ENCODE measurements at places on chromosomes 3 and 15. TPM values are rescaled to one million over a fixed set of nuclear protein-coding genes. Genes with fewer than 3 reads are reported as not detected.
A peak's percentile ranks its signal among the peaks of the same experiment; 100 is the strongest.

RHOV gene
- not detected for total RNA-seq

CA12 gene
- 0.20 TPM for total RNA-seq

GOLGA6L4 gene
- total RNA-seq = 1.7 TPM

C3orf52 gene
- total RNA-seq = 2.6 TPM

SEMA3B gene
- 0.38 TPM for total RNA-seq

ARL6 gene
- 7.6 TPM for total RNA-seq

IQCH gene
- total RNA-seq = 0.78 TPM

CACNA2D3 gene
- total RNA-seq = not detected

BRK1 gene
- 118 TPM for total RNA-seq

DNA sequence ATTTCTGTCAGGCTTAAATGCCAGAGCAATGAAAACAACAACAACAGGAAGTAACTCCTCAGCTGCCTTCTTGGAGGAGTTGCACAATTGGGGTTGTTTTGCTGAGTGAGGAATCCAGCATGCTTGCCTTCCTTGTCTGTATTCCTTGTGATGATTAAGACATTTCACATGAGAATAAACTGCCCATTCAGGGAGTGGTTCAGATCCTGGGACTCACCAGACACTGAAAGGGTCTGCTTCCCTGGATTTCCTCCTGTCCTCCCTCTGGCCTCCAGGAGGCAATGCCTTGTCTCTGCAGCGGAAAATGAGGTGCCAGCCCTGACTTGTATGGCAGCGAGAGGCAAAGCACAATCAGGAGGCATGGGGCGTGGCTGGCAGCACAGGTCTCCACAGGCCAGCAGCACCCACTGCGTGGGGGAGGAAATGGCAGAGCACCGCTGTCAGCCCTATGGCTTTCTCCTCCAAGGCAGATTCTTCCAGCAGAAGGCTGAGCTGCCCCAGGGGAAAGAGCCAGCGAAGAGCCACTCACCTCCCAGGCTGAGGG is 41.5 kb downstream of the RBP2 start:
- H3K4me3 ChIP-seq = no peak overlapping the region
- no peaks in the 10 kb centered on the region for H3K36me3 ChIP-seq
- DNase-seq = no peak
- H3K27ac ChIP-seq = no peak overlapping the region

DNA sequence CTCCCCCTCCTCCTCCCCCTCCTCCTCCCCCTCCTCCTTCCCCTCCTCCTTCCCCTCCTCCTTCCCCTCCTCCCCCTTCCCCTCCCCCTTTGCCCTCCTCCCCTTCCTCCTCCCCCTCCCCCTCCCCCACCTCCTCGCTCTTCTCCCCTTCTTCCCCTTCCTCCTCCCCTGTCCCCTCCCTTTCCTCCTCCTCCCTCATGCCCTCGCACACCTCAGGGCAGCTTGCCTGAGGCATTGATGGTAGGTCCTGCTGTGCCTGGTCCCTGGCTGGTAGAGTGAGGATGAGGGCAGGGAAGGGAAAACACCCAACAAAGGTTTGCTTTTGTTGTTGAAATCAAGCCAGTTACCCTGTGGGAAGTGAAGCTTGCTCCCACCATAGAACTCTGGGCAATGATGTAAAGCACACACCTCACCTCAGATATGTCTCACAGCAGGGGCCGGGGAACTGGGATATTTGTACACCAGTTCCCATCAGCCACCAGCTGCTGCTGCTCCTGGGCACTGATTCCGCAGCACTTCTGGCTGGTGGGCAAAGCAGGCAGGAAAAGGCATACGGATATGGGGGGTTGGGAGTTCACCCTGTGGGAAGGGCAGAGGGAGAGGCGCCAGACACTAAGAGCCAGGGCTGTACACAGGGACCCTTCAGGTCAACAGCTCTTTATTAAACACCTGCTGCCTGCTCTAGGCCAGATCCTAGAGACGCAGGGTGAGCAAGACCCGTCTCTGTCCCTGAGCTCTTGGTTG is 13.8 kb downstream of the ISG20 start:
- no peak for DNase-seq
- H3K4me1 ChIP-seq = peaks cover 57% of the 10 kb centered on the region
- H3K27ac ChIP-seq = no peak overlapping the region
- H3K36me3 ChIP-seq = peaks cover 58% of the 10 kb centered on the region
- H3K27me3 ChIP-seq = no peaks in the 10 kb centered on the region

- H3K36me3 ChIP-seq = no peaks in the 10 kb centered on the region
- H3K27me3 ChIP-seq = no peaks in the 10 kb centered on the region
- H3K4me3 ChIP-seq = no peak overlapping the region
- no peaks in the 10 kb centered on the region for H3K4me1 ChIP-seq
- no peak for DNase-seq
- H3K27ac ChIP-seq = no peak overlapping the region
Measured at GRCh38 chr3:176032043-176032442, 1165.2 kb downstream of the TBL1XR1 start.

GRCh38 chr3:118808723-118809122 is 225.9 kb downstream of the IGSF11 start:
- no peaks in the 10 kb centered on the region for H3K27me3 ChIP-seq
- H3K4me1 ChIP-seq = no peaks in the 10 kb centered on the region
- no peak for DNase-seq
- no peak overlapping the region for H3K27ac ChIP-seq
- no peak overlapping the region for H3K4me3 ChIP-seq

- no peak for DNase-seq
- H3K4me1 ChIP-seq = no peaks in the 10 kb centered on the region
- no peak overlapping the region for H3K27ac ChIP-seq
- no peaks in the 10 kb centered on the region for H3K27me3 ChIP-seq
- no peak overlapping the region for H3K4me3 ChIP-seq
- no peaks in the 10 kb centered on the region for H3K36me3 ChIP-seq
Measured at GRCh38 chr3:29590012-29590411, 309.1 kb downstream of the RBMS3 start.

DNA sequence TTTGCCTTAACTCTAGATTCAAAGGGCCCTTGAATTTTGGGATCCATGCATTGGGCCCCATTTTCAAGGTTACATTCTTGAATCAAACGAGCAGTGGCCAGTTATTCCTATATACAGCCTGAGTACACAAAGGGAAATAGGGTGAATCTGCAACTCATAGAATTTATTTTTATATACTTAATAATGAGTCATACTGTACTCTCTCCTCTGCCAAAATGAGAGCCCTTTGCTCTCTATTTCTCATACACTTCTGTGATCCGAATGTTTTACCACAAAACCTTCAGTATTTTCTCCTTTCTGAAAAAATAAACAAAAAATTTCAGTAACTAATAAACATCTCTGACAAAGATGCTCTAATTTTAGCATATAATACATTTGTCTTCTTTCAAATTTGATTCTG is 116.7 kb downstream of the SERPINI1 start:
- no peak overlapping the region for H3K27ac ChIP-seq
- no peaks in the 10 kb centered on the region for H3K36me3 ChIP-seq
- peaks cover 1% of the 10 kb centered on the region for H3K27me3 ChIP-seq
- no peaks in the 10 kb centered on the region for H3K4me1 ChIP-seq
- DNase-seq = no peak

- peaks cover 10% of the 10 kb centered on the region for H3K4me1 ChIP-seq
- H3K4me3 ChIP-seq = no peak overlapping the region
- peaks cover 24% of the 10 kb centered on the region for H3K27me3 ChIP-seq
- H3K27ac ChIP-seq = no peak overlapping the region
- H3K36me3 ChIP-seq = no peaks in the 10 kb centered on the region
Measured at GRCh38 chr3:186700267-186700666, 16.9 kb upstream of the KNG1 start.

DNA sequence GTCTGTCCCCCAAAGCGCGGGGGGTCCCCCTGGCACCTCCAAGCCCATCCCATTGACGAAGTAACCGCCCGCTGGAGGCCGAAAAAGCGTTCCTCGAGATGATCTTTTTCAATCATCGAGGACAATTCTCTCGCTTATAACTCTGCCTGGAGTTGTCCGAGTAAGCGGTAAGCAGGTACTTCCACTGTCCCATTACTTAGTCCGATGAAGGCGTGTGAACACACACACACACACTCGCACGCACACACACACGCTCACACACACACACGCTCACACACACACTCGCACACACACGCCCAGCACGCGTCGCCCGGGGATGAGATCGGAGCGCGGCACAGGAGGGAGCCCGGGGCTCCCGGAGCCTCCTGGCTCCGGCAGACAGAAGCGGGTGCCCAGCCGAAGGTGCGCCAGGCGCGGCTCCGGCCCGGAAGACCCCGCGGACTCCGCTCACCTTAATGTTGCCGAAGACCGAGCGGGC is 430 bp downstream of the SLCO2A1 start:
- H3K4me3 ChIP-seq = no peak overlapping the region
- no peaks in the 10 kb centered on the region for H3K36me3 ChIP-seq
- no peak overlapping the region for H3K27ac ChIP-seq
- no peak for DNase-seq
- peaks cover 45% of the 10 kb centered on the region for H3K27me3 ChIP-seq

DNA sequence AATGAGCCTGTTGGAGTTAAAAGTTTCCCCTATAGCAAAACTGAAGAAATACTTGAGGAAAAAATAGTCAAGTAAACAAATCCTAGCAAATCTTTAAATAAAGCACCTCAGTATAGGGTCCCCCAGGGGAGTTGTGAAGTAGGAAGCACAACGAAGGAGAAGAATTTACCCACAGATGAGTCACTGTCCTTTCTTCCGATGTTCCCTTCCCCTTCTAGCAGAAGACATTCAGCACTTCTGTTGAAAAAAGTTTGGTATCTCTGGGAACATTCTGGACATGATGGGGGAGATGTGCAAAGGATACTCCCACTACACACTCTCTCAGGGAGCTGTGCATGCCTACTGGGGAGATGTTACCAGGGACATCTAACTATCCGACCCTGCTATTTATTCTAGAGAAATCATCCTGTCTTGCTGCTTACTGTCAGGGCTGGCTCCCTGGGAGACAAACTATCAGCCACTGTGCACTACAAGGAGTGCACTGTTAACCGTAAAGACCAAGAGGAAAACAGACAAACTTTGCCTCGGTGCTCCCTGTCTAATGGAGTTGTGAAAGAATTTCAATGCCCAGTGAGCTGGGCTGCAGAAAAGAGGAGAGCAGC is 93.8 kb downstream of the RFTN1 start:
- DNase-seq = no peak
- H3K4me1 ChIP-seq = peaks cover 6% of the 10 kb centered on the region
- no peaks in the 10 kb centered on the region for H3K27me3 ChIP-seq

- no peak for DNase-seq
- H3K4me3 ChIP-seq = no peak overlapping the region
- no peaks in the 10 kb centered on the region for H3K36me3 ChIP-seq
- H3K27ac ChIP-seq = no peak overlapping the region
- H3K4me1 ChIP-seq = peaks cover 5% of the 10 kb centered on the region
Measured at GRCh38 chr3:106827515-106828213, 549.6 kb upstream of the CCDC54 start.

GRCh38 chr15:26259581-26259980 is 396.5 kb upstream of the ATP10A start:
- no peak overlapping the region for H3K4me3 ChIP-seq
- H3K36me3 ChIP-seq = no peaks in the 10 kb centered on the region
- no peak overlapping the region for H3K27ac ChIP-seq
- no peaks in the 10 kb centered on the region for H3K27me3 ChIP-seq
- H3K4me1 ChIP-seq = no peaks in the 10 kb centered on the region

GRCh38 chr3:38829404-38829803 is 13.4 kb upstream of the SCN10A start:
- H3K36me3 ChIP-seq = no peaks in the 10 kb centered on the region
- no peak overlapping the region for H3K4me3 ChIP-seq
- H3K27me3 ChIP-seq = peaks cover 4% of the 10 kb centered on the region
- peaks cover 8% of the 10 kb centered on the region for H3K4me1 ChIP-seq
- DNase-seq = no peak
- no peak overlapping the region for H3K27ac ChIP-seq

DNA sequence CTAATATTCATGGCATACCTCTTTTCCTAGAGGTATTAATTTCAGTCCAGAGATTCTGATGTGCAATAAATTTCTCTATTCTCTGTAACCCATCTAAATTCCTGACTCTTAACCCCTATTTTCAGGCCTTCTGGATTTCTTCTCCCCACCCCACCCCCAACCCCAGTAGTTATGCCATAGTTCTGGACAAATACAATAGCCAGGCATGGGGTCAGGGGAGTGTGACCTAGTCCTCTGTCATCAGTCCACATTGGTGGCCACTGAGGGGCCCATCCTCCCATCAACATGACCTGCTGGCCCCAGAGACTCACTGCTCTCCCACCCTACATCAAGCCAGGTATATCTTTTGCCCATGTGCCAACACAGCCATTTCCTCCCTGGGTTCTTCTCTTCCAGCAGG is 3.8 kb upstream of the LIPC start:
- H3K4me3 ChIP-seq = no peak overlapping the region
- DNase-seq = no peak
- H3K27ac ChIP-seq = no peak overlapping the region
- H3K4me1 ChIP-seq = no peaks in the 10 kb centered on the region
- no peaks in the 10 kb centered on the region for H3K27me3 ChIP-seq

DNA sequence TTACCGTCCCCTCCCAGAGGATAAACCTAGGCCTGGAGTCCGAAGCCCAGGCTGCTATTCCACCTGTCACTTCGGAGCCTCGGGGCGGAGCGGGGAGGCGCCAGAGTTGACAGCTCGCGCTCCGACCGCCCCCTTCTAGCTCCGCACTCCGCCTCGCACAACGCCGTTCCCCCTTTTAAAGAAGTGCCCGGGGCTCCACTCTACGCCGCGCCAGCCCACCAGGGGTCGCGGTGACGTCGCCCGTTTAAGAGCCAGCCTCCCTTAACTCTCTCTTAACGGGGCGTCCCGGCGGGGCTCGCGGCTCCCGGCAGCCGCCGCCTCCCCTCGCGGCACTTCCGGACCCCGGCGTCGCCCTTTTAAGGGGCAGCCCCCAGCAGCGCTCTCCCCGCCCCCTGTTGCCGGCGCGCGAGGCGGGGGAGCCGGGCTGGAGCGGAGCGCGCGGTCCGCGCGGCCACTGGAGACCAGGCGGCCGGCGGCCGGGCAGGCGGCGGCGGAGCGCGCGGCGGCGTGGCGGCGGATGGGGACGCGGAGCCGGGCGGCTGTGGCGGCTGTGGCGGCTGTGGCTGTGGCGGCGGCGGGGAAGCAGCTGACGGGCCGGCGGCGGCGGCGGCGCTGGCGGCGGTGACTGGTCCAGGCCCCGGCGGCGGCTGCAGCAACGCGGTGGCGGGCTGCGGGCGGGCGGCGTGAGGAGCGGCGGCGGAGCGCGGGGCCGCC is at the start of gene INAFM2:
TSS of gene INAFM2 (plus strand) at position 454 of the 714 bp plus-strand sequence. CDS start 364 bp downstream, outside the sequence.
- H3K27ac ChIP-seq = no peak within 1 kb of the TSS
- H3K4me3 ChIP-seq = peak within 1 kb of the TSS; percentile 63
- H3K27me3 ChIP-seq = peaks cover 11% of the 10 kb centered on the region

- H3K36me3 ChIP-seq = no peaks in the 10 kb centered on the region
- H3K4me1 ChIP-seq = peaks cover 3% of the 10 kb centered on the region
- no peak for DNase-seq
- H3K27ac ChIP-seq = no peak overlapping the region
- H3K27me3 ChIP-seq = no peaks in the 10 kb centered on the region
Measured at GRCh38 chr3:50481992-50482391, 21.4 kb downstream of the CACNA2D2 start.

- peaks cover 5% of the 10 kb centered on the region for H3K27me3 ChIP-seq
- no peak overlapping the region for H3K27ac ChIP-seq
- no peaks in the 10 kb centered on the region for H3K36me3 ChIP-seq
- no peak overlapping the region for H3K4me3 ChIP-seq
Measured at GRCh38 chr3:61570813-61571212, 9.4 kb downstream of the PTPRG start.

Data from activated CD4-positive, alpha-beta memory T cell treated with anti-CD3 and anti-CD28 coated beads, Interleukin-2, amount 10 ng/mL, durations not matched to agents 7 days and 5 days (primary cell).